K562 (cell line): ENCODE measurements at places on chromosomes 6 and 20.

DNA sequence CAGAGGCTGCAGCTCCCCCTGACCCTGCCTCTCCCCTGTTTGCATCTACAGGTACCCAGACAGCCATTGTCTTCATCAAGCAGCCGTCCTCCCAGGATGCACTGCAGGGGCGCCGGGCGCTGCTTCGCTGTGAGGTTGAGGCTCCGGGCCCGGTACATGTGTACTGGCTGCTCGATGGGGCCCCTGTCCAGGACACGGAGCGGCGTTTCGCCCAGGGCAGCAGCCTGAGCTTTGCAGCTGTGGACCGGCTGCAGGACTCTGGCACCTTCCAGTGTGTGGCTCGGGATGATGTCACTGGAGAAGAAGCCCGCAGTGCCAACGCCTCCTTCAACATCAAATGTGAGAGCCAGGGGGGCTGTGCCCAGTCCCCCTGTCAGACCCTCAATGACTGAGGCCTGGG is 42.1 kb upstream of the SRF start:
- no peak for DNase-seq

DNA sequence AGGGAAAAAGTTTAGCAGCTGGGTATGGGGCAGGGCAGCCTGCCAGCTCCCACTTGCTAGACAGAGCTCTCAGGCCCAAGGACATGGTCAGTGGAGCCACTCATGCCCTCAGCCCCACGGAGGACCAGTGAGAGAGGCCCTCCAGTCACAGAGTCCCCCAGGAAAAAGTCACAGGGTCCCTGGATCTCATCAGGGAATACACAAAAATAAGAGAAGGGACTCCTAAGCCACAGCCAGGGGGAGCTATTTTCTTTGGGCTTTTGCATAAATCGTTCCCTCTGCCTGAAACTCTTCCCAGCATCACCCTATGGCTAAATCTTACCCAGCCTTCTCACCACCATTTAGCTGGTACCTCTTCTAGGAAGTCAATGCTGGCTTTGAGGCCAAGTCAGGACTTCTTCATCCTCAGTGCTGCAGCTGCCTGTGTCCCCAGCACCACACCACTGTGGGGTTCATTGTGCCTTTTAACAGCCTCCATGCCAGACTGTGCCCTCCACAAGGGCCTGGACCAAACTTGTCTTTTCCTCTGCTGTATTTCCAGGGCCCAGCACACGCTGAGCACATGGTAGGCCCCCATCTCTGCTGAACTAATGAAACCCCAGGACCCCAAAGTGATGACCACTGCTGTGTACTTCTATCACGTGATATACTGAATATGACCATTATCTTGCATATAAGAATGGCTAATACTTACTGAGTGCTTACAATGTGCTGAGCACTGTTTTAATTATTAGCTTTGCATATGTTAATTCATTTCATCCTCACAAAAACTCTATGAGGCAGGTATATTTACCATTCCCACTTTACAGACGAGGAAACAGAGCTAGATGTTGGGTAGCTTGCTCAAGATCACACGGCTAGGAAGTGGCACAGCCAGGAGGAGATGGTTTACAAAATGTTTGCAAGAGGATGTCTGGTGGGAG is 2.0 kb downstream of the ZNF335 start:
- no peak for DNase-seq

DNA sequence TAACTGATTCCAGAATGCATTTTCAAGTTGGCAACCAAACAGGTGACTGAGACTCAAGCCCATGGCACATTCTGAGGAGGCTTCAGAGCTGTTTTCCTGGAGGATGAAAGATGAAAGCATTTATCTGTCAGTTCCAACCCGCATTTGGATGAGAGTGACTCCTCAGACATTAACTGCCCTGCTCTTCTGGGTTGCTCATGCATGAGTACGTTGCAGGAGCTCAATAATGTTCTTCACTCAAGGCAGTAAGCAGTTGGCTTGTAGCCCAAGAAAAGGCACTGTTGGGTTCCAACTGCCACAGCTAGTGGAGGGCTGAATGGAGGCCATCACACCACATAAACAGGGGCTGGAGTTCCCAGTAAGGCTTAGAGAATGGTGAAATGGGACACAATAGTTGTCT is 155.3 kb downstream of the FUT9 start:
- no peak for DNase-seq

- DNase-seq, result no peak
Observed at GRCh38 chr6:168722397-168722796, 281.4 kb downstream of the SMOC2 start.

DNA sequence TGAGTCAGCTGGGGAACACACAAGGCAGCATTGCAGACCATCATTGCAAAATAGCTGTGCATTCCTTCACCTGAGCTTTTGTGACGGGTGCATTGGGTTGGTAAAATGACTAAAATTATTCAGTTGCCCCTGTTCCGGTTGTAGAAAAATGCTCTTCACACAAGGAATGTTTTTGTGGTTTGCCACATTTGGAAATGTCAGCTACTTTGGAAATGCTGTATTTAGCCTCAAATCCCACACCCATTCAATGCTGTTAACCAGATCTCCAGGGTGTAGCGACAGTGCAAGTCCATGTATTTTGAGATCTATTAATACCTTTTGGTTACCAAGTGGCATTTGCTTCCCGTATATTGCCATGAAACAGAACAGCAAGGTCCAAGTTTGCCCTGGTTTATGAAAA is 201.2 kb downstream of the FOXA2 start:
- no peak for DNase-seq
